Vagina (tissue), 2 donors: ENCODE measurements at places on chromosomes 16 and 17. TPM values are rescaled to one million over a fixed set of nuclear protein-coding genes. Genes with fewer than 3 reads are reported as not detected.

GRCh38 chr17:73585583-73585982, 58.7 kb downstream of the SDK2 start:
- H3K4me3 ChIP-seq, result no peak overlapping the region
- H3K27ac ChIP-seq, result no peak overlapping the region

- no peak overlapping the region for H3K4me3 ChIP-seq
- H3K36me3 ChIP-seq, result peaks cover 16% of the 10 kb centered on the region
- H3K4me1 ChIP-seq, result peaks cover 5% of the 10 kb centered on the region
- no peak overlapping the region for H3K27ac ChIP-seq
- no peak for DNase-seq
Observed at GRCh38 chr16:83959656-83960434, 6.8 kb downstream of the OSGIN1 start.

GRCh38 chr16:46765050-46765449, 16.9 kb upstream of the MYLK3 start:
- no peaks in the 10 kb centered on the region for H3K4me1 ChIP-seq
- no peaks in the 10 kb centered on the region for H3K36me3 ChIP-seq
- H3K27me3 ChIP-seq, result no peaks in the 10 kb centered on the region
- no peak overlapping the region for H3K27ac ChIP-seq

DNA sequence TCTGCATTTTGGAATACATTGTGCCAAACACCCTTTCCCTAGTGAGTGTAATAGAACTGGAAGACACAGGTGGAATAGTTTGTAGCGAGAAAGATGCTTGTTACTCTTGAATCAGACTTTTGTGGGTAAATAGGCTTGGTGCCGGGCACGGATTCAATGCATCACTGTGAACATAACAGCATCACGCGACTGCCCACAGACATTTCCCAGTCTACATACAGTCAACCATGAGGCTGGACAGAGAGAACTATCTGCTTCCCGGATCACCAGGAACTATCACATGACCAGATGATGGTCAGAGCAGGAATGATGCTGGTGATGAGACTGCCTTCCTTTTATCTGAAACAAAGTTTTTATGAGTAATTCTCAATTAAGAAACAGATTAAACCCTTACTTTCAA, 397 bp upstream of the KRTAP9-2 start:
- no peak overlapping the region for H3K27ac ChIP-seq
- DNase-seq, result no peak
- H3K4me3 ChIP-seq, result no peak overlapping the region
- H3K27me3 ChIP-seq, result no peaks in the 10 kb centered on the region
- no peaks in the 10 kb centered on the region for H3K36me3 ChIP-seq

- H3K27ac ChIP-seq, result no peak overlapping the region
- no peaks in the 10 kb centered on the region for H3K27me3 ChIP-seq
- H3K4me3 ChIP-seq, result no peak overlapping the region
Observed at GRCh38 chr17:80598813-80599545, 54.3 kb downstream of the RPTOR start.

DNA sequence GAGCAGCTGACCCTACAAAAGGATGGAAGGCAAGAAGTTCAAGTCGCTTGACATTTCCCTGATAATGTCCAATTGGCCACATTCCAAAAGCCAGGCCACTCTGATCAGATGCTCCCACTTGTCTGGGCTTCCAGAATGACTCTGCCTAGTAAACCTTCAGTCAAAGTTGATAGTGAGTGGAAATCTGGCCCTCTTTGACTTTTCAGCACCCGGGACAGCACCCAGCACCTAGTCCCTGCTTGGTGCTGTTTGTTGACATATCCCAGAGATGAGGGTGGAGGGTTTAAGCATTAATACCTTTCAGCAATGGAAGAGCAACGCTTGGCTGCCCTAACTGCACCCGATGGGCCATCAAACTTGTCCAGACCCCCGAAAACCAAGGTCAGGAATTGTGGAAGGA, 131.3 kb downstream of the AIPL1 start:
- no peak overlapping the region for H3K4me3 ChIP-seq
- H3K36me3 ChIP-seq, result no peaks in the 10 kb centered on the region
- H3K27ac ChIP-seq, result no peak overlapping the region
- no peaks in the 10 kb centered on the region for H3K4me1 ChIP-seq

DNA sequence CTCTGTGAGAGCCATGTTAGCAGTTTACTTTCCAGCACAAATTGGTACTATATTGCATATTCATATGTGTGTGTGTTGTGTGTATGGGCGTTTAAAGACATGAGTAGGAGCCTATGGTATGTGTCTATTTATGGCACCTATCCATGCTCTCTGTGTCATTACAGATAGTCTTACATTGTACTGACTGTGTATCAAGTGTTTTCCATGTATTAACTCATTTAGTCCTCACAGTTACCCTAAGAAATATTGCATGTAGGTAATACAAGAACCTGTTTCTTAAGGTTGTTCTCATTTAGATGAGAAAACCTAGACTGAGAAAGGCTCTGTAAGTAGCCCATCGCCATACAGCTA, 1.6 kb downstream of the ALG1 start:
- no peak overlapping the region for H3K4me3 ChIP-seq
- H3K4me1 ChIP-seq, result peaks cover 18% of the 10 kb centered on the region
- no peak for DNase-seq
- no peak overlapping the region for H3K27ac ChIP-seq

GRCh38 chr17:17496189-17497064, at the start of gene RASD1:
RASD1 (minus strand) TSS chr17:17496395; CDS start chr17:17496181, 214 bp downstream.
- H3K4me1 ChIP-seq, result peaks cover 34% of the 10 kb centered on the region
- H3K27ac ChIP-seq, result peak within 1 kb of the TSS; percentile 93
- no peaks in the 10 kb centered on the region for H3K27me3 ChIP-seq
- DNase-seq, result no peak
- peaks cover 9% of the 10 kb centered on the region for H3K36me3 ChIP-seq

GRCh38 chr16:88432753-88433152, 20.3 kb upstream of the ZFPM1 start:
- H3K36me3 ChIP-seq, result no peaks in the 10 kb centered on the region
- no peak for DNase-seq

GRCh38 chr17:39663688-39664580, 1.2 kb upstream of the TCAP start:
- H3K4me3 ChIP-seq, result no peak overlapping the region
- H3K27me3 ChIP-seq, result no peaks in the 10 kb centered on the region
- DNase-seq, result no peak
- H3K4me1 ChIP-seq, result peaks cover 77% of the 10 kb centered on the region

DNA sequence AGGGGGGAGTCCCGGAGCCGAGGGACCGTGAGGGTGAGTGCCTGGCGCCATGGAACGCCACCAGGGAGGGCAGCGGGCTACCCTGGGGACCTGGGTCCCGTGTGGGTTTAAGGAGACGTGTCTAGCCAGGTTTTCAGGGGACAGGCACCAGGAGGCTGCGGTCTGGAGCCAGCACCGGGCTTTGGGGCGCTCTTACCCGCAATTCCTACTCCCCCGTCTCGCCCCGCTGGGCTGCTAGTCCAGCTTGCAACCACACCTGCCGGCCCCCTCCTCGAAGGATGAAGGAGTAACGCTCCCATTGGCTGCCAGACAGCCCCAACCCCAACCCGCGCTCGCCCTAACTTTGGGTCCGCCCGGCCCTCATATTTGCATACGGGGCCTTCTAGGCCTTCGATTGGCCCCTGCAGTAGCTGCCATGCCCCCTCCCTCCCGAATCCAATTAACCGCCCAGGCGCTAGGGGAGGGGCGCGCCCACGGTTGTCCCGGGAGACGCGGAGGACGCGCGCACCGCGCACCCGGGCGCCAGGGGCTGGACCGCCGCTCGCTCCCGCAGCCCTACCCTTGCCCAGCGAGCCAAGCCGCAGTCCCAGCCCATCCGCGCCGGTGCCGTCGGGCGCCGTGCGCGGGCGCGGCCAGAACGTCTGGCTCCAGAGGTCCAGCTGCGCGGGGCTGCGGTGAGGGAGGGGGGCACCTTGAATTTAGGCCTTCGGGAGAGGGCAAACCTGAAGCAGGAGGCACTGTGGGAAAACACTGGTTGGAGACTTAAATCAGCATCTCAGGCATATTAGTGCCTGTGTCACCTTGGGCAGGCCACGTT, at the start of gene TTLL6:
Gene TTLL6, minus strand, starts transcription at position 456 of the 817 bp plus-strand sequence. Its CDS starts 157 bp downstream, at position 299.
- peak within 1 kb of the TSS; percentile 45 for H3K4me3 ChIP-seq
- H3K27ac ChIP-seq, result peak within 1 kb of the TSS; percentile 47
- no peaks in the 10 kb centered on the region for H3K36me3 ChIP-seq
- no peaks in the 10 kb centered on the region for H3K27me3 ChIP-seq
- DNase-seq, result no peak
- peaks cover 12% of the 10 kb centered on the region for H3K4me1 ChIP-seq

DNA sequence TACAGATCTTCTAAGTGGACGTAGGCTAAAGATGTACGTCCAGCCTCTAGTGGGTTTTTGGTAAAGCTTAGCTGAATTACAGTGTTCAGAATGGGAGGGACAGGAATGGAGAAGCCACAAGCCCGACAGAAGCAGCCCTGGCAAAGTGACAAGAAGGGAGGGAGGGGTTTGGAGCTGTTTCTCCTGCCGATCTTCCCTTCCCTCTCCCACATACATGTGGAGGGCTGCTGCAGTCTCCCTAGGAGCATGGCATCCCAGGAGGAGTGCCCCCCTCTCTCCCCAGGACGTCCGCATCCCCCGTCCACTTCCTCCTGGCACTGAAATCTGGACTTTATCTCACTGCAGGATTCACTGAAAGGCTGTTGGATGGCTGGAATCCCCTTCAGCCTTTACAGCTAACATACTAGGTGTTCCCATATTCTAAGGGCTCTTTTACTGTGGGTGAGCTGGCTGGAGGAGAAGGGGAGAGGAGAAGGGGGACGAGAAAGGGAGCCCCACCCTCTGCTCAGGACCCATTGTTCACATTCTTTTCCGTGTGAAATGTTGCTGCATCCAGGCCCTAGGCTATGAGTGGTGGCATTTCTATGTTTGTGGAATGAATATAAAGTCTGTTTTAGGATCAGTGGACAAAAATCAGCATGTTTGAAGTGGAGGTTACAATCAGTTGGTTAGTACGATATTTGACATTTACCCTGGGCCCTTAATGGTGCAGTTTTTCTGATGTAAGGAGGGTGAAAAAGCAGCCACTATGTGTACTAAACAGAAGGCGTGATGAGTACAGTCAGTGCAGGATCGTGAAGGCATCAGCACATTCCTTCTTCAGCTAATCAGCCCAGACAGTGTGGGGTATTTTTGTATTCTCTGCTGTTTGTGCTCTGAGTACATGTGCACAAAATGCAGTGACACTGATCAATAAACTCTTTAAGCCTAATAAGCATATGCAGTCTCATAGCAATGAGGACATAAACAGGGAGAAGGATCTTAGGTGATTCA, 94.6 kb downstream of the SPECC1 start:
- H3K36me3 ChIP-seq, result no peaks in the 10 kb centered on the region
- H3K27me3 ChIP-seq, result no peaks in the 10 kb centered on the region
- no peak for DNase-seq
- no peak overlapping the region for H3K27ac ChIP-seq
- no peaks in the 10 kb centered on the region for H3K4me1 ChIP-seq

- H3K36me3 ChIP-seq, result no peaks in the 10 kb centered on the region
- peaks cover 64% of the 10 kb centered on the region for H3K4me1 ChIP-seq
- H3K4me3 ChIP-seq, result no peak overlapping the region
- DNase-seq, result no peak
Observed at GRCh38 chr17:38905375-38905774, 20.0 kb upstream of the LASP1NB start.

DNA sequence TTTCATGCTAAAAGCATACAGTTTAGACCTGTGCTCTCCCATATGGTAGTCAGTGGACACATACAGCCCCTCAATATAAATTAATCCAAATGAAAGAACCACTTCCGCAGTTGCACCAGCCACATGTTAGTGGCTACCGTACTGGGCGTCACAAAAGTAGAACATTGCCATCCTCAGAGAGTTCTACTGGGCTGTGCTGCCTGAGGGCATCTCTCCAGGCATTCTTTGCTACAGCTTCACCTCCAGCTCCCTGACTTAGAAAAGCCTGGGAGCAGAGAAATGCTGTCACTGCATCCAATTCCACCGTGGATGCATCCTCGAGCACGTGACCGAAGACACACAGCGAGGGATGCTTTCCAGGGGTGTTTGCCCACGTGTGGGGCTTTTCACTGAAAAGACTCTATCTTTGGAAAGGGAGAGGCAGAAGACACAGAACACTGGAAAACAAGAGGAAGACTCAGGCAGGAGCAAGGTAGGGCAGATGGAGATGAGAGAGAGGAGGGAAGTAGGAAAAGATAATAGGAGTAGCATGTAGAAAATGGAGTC, 86.4 kb downstream of the GAS7 start:
- DNase-seq, result no peak
- H3K27me3 ChIP-seq, result no peaks in the 10 kb centered on the region
- H3K4me1 ChIP-seq, result peaks cover 61% of the 10 kb centered on the region
- no peaks in the 10 kb centered on the region for H3K36me3 ChIP-seq

GRCh38 chr17:48176471-48176855, 68.9 kb downstream of the SNX11 start:
- H3K27me3 ChIP-seq, result no peaks in the 10 kb centered on the region
- H3K36me3 ChIP-seq, result no peaks in the 10 kb centered on the region
- H3K4me1 ChIP-seq, result no peaks in the 10 kb centered on the region

GRCh38 chr16:9447195-9447551, 355.7 kb downstream of the HAPSTR1 start:
- H3K27me3 ChIP-seq, result no peaks in the 10 kb centered on the region
- no peak overlapping the region for H3K27ac ChIP-seq
- H3K36me3 ChIP-seq, result no peaks in the 10 kb centered on the region
- no peaks in the 10 kb centered on the region for H3K4me1 ChIP-seq
- no peak overlapping the region for H3K4me3 ChIP-seq
- DNase-seq, result no peak

GRCh38 chr17:15278924-15279477, 13.9 kb upstream of the PMP22 start:
- H3K4me3 ChIP-seq, result no peak overlapping the region
- no peaks in the 10 kb centered on the region for H3K27me3 ChIP-seq
- peak overlapping the region; percentile 48 for H3K27ac ChIP-seq
- DNase-seq, result no peak

DNA sequence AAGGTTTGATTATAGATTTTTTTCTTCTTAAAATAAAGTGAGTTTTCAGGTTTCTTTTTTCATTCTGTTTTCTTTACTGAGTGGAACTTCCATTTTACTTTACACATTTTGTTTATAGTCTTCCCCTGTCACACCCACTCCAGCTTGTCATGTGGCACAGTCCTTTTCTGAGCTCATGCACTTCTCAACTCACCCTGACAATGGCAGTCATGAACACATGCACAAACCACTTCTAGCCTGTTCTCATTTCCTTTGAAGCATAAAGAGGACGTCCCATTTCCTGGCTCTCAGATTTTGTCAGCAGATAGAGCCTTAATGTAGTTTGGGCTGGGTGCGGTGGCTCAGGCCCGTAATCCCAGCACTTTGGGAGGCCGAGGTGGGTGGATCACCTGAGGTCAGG, 168.0 kb downstream of the AHSP start:
- no peak for DNase-seq
- no peaks in the 10 kb centered on the region for H3K27me3 ChIP-seq
- H3K27ac ChIP-seq, result no peak overlapping the region
- H3K4me1 ChIP-seq, result no peaks in the 10 kb centered on the region

GRCh38 chr16:88170528-88170991, 212.2 kb upstream of the ZNF469 start:
- H3K27me3 ChIP-seq, result no peaks in the 10 kb centered on the region
- H3K36me3 ChIP-seq, result no peaks in the 10 kb centered on the region
- DNase-seq, result no peak
- H3K4me3 ChIP-seq, result no peak overlapping the region
- H3K4me1 ChIP-seq, result no peaks in the 10 kb centered on the region
- no peak overlapping the region for H3K27ac ChIP-seq

Gene HYDIN
- not detected for total RNA-seq

Gene MARCHF10
- 0.25 TPM for total RNA-seq

Gene MT1M
- 63.3 TPM for total RNA-seq

Gene TPSD1
- total RNA-seq, result 7.1 TPM

Gene KRT34
- 0.74 TPM for total RNA-seq

Gene DHX58
- total RNA-seq, result 8.1 TPM

Gene HIC1
- 33.1 TPM for total RNA-seq

Gene FAM117A
- 15.7 TPM for total RNA-seq

Gene SOST
- not detected for total RNA-seq

Gene TSNAXIP1
- total RNA-seq, result not detected

Gene HCRT
- total RNA-seq, result not detected

Gene LRRC37A
- total RNA-seq, result 3.4 TPM
